ENCODE measurements at places on chromosomes 4 and X. TPM values are rescaled to one million over a fixed set of nuclear protein-coding genes. Genes with fewer than 3 reads are reported as not detected.

CAMK2D gene
- total RNA-seq = 214 TPM

HOPX gene
- 59.3 TPM for total RNA-seq

PCDH11X gene
- 0.05 TPM for total RNA-seq

GAGE1 gene
- not detected for total RNA-seq

TMPRSS11D gene
- total RNA-seq = not detected

NEUROG2 gene
- not detected for total RNA-seq

TGIF2LX gene
- total RNA-seq = not detected

CSN1S1 gene
- not detected for total RNA-seq

TLR10 gene
- total RNA-seq = not detected

AMBN gene
- total RNA-seq = not detected

PAGE5 gene
- not detected for total RNA-seq

KLB gene
- 0.30 TPM for total RNA-seq

ZNF157 gene
- not detected for total RNA-seq

TRIML2 gene
- not detected for total RNA-seq

GABRG1 gene
- total RNA-seq = not detected

TAF9B gene
- 18.3 TPM for total RNA-seq

OTUD6A gene
- not detected for total RNA-seq

NOX1 gene
- not detected for total RNA-seq

ANXA5 gene
- total RNA-seq = 136 TPM

METTL14 gene
- 27.4 TPM for total RNA-seq

SLC2A9 gene
- total RNA-seq = 9.6 TPM

TCP11X2 gene
- not detected for total RNA-seq

LYAR gene
- total RNA-seq = 11.3 TPM

YY2 gene
- total RNA-seq = 0.46 TPM

P2RY8 gene
- 1.9 TPM for total RNA-seq

SSX2B gene
- total RNA-seq = not detected

CXCL1 gene
- 1.3 TPM for total RNA-seq

RADX gene
- total RNA-seq = 0.87 TPM

SULT1B1 gene
- 0.65 TPM for total RNA-seq

RBM46 gene
- total RNA-seq = not detected

SSX4 gene
- total RNA-seq = not detected

ASMT gene
- total RNA-seq = not detected

SPATA18 gene
- 3.1 TPM for total RNA-seq

Measured in Right ventricle myocardium inferior (tissue), 1 donor.